ENCODE measurements at places on chromosomes 4 and X.

- H3K27ac ChIP-seq, result no peak overlapping the region
- H3K36me3 ChIP-seq, result no peaks in the 10 kb centered on the region
- H3K27me3 ChIP-seq, result no peaks in the 10 kb centered on the region
- DNase-seq, result no peak
Observed at GRCh38 chr4:174214101-174214878, 69.2 kb downstream of the FBXO8 start.

- H3K4me1 ChIP-seq, result peaks cover 27% of the 10 kb centered on the region
- no peaks in the 10 kb centered on the region for H3K27me3 ChIP-seq
- H3K4me3 ChIP-seq, result no peak overlapping the region
- DNase-seq, result peak; percentile 76
- H3K36me3 ChIP-seq, result no peaks in the 10 kb centered on the region
Observed at GRCh38 chrX:23820235-23820782, 37.3 kb downstream of the SAT1 start.

DNA sequence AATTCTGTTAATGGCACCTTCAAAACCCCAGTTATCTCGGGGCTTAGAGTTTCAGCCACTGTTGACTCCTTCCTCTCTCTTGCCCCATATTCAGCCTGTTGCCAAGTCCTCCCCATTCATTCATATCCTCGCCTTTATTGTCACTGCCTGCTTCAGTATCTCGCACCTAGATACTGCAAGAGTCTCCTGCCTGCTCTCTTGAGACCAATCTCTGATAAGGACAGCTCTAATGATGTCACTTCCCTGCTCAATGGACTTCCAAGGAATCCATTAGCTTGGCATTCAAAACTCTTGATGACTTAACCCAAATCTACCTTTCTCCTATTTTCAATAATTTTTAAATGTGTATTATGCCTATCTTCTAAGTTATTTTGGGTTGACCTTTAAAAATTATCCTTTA, 1.1 kb upstream of the UBE2A start:
- no peak for DNase-seq
- no peaks in the 10 kb centered on the region for H3K27me3 ChIP-seq
- peaks cover 19% of the 10 kb centered on the region for H3K4me1 ChIP-seq
- peak overlapping the region; percentile 92 for H3K4me3 ChIP-seq
- H3K27ac ChIP-seq, result peak overlapping the region; percentile 71

DNA sequence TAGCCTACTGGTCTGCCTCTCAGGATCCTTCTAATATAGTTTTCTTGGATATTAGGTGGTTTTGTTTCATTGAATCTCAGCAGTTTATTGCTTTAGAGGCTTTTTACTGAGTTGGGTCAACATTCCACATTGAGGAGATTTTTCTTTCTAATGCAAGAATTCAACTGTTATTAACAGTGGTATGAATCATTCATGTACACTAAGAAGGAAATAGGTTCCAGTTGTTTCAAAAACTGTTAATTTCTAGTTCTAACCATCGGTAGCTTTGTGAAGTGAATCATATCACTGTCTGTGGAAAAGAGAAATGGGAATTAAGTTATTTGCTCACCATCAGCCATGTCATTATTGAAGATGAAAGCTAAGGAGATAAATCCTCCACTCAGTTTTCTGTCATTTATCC, 331.5 kb downstream of the RPA4 start:
- H3K36me3 ChIP-seq, result no peaks in the 10 kb centered on the region
- no peak overlapping the region for H3K4me3 ChIP-seq
- no peak overlapping the region for H3K27ac ChIP-seq
- peaks cover 4% of the 10 kb centered on the region for H3K4me1 ChIP-seq
- H3K27me3 ChIP-seq, result no peaks in the 10 kb centered on the region

- H3K4me1 ChIP-seq, result peaks cover 14% of the 10 kb centered on the region
- H3K4me3 ChIP-seq, result peak overlapping the region; percentile 71
- no peak for DNase-seq
- H3K36me3 ChIP-seq, result no peaks in the 10 kb centered on the region
- H3K27ac ChIP-seq, result no peak overlapping the region
- no peaks in the 10 kb centered on the region for H3K27me3 ChIP-seq
Observed at GRCh38 chrX:74535086-74535407, 79.4 kb downstream of the RLIM start.

DNA sequence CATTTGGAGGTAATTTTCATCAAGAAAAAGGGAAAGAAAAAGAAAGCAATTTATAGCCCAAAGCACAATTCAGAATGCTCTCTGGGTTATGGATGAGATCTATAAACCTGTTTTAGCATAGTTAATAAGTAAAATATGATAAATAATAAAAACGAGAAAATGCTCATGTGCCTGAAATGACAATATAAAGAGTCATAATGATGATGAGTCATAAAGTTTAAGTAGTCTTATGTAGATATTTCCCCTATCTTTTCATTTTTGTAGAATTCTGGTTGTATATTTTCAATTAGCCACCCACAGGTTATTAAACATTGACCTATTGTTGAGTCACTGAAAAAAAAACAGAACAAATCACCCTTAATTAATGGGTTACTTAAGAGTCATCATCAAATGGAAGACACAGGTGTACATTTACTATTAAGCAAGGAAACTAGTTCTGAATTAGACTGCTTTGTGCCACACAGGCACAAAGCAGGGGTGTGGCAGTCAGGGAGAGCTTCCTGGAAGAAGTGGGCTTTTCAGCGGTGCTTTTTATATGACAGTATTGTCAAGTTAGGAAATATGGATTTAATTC, 29.3 kb downstream of the BEND4 start:
- 0 out of 2 replicates have a peak, but pooled peaks cover 4% of the 10 kb centered on the region for H3K27me3 ChIP-seq
- no peak overlapping the region for H3K4me3 ChIP-seq
- H3K4me1 ChIP-seq, result no peaks in the 10 kb centered on the region
- H3K27ac ChIP-seq, result no peak overlapping the region
- H3K36me3 ChIP-seq, result no peaks in the 10 kb centered on the region

Measured in PC-3 (cell line).